ENCODE measurements at places on chromosomes 1 and 21. TPM values are rescaled to one million over a fixed set of nuclear protein-coding genes. Genes with fewer than 3 reads are reported as not detected.
A peak's percentile ranks its signal among the peaks of the same experiment; 100 is the strongest.

The DISP3 gene
- not detected for total RNA-seq

GRCh38 chr21:39118061-39118460 lies 65.2 kb downstream of the PSMG1 start:
- DNase-seq = no peak

The SYPL2 gene
- total RNA-seq = not detected

DNA sequence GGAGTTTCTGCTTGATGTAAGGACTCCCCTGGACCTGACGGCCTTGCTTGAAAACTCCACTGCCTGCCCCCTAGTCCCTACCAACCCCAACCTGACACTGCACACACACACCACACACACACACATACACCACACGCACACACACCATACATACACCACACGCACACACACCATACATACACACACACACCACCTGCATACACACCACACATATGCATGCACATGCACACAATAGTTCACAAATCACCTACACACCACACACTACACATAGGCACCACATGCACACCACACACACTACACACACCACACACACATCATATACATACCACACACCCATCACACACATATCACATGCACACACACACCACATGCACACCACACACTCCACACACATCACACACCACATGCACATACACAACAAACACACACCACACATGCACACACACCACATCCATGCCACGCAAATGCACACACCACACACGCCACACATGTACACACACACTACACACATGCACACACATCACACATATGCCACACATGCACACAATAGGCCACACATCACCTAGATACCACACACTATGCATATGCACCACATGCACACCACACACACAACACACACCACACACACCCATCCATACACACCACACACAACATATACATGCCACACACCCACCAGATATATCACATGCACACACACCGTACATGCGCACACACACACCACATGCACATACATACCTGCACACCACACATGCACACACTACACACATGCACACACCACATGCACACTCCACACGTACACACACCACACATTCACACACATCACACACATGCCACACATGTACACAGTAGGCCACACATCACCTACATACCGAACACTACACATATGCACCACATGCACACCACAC lies 3.7 kb downstream of the CASQ1 start:
- DNase-seq = no peak

DNA sequence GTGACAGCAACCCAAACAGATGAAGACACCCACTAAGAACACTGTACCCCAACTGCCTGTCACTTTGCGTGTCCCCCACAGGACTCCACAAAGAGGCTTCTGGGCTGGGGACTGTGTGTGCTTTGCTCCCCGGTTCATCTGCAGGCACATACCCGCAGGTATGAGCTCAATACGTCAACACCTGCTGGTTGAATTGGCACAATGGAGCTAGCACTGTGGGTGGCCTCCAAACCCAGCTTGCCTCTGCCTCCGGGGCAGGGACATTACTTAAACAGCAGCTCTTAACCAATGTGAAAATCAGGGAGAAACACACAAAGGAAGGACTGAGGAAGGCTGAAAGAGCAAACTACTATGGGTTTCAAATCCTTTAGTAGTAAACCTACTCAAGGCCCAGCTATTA lies 140.2 kb upstream of the TIAM1 start:
- DNase-seq = no peak

The IL12RB2 gene
- 1.0 TPM for total RNA-seq

GRCh38 chr21:17050156-17050555 lies 462.7 kb upstream of the CXADR start:
- no peak for DNase-seq

The TPTE gene
- total RNA-seq = not detected

The PPFIA4 gene
- total RNA-seq = 0.26 TPM

GRCh38 chr21:29104239-29104708 lies 26.2 kb upstream of the MAP3K7CL start:
- no peak for DNase-seq

GRCh38 chr1:84236256-84236655 lies 65.3 kb upstream of the SAMD13 start:
- DNase-seq = no peak

DNA sequence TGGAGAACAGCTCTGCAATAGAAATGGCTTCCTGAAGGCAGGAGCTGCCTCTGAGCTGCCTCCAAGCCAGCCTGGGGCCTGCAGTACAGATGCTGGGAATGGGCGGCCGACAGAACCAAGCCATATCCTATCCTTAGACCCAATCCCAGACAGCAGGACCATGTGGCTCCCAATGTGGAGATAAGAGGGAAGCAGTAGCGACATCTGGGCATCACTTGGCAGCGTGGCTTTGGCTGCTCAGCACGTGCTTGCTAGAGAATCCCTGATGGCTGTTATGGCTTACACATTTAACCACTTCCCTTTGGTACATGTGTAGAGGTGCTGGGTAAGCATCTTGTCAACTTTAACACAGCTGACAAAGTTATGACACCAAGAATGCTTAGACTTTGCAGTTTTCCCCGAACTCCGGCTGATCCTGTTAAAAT lies 87.7 kb downstream of the MAN1C1 start:
- no peak for DNase-seq

The XCL2 gene
- not detected for total RNA-seq

DNA sequence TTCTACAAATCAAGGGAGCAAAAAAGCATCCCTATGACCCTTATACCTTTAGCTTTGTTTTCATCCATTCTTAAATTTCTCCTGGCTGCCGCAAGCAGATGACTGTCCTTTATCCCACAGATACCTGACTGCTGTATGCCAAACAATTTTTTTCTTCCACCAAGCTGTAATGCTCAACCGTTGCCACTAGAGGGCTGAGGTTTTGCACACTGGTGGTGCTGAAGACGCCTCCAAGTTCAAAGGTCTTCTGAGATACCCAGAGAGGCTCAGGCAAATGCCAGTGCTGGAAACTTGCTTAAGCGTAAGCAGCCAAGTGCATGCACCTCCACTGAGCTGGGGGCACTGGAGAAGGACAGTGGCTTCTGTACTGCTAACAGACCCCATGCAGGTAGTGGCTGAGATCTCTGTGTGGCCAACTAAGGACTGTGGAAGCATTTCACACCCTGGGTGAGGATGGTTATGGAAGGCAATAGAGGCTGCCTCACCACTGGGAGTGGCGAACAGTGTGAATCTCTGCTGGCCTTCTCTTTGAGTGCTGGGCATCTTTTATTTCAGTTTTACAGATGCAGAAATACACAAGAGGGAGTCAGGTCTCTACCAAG lies 28.5 kb downstream of the CNIH3 start:
- DNase-seq = no peak

The GNAT2 gene
- not detected for total RNA-seq

The KRTAP11-1 gene
- 3.2 TPM for total RNA-seq

DNA sequence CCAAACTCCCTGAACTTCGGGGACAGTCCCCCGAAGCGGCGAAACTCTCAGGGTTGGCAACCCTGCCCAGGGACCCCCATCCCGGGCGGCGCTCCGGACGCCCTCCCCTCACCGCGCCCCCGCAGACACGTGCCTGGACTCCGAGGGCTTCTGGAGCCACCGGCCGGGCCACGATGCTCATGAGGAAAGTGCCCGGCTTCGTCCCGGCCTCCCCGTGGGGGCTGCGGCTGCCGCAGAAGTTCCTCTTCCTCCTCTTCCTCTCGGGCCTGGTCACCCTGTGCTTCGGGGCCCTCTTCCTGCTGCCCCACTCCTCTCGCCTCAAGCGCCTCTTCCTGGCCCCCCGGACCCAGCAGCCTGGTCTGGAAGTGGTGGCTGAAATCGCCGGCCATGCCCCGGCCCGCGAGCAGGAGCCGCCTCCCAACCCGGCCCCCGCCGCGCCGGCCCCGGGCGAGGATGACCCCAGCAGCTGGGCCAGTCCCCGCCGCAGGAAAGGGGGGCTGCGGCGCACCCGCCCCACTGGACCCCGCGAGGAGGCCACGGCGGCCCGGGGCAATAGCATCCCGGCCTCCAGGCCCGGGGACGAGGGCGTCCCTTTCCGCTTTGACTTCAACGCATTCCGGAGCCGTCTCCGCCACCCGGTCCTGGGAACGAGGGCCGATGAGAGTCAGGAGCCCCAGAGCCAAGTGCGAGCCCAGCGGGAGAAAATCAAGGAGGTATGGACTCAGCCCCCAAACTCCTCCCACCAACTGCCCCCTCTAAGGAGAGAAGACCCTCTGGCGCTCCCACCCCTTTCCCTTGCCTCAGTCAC lies 1.2 kb downstream of the MAN1C1 start:
- DNase-seq = no peak

DNA sequence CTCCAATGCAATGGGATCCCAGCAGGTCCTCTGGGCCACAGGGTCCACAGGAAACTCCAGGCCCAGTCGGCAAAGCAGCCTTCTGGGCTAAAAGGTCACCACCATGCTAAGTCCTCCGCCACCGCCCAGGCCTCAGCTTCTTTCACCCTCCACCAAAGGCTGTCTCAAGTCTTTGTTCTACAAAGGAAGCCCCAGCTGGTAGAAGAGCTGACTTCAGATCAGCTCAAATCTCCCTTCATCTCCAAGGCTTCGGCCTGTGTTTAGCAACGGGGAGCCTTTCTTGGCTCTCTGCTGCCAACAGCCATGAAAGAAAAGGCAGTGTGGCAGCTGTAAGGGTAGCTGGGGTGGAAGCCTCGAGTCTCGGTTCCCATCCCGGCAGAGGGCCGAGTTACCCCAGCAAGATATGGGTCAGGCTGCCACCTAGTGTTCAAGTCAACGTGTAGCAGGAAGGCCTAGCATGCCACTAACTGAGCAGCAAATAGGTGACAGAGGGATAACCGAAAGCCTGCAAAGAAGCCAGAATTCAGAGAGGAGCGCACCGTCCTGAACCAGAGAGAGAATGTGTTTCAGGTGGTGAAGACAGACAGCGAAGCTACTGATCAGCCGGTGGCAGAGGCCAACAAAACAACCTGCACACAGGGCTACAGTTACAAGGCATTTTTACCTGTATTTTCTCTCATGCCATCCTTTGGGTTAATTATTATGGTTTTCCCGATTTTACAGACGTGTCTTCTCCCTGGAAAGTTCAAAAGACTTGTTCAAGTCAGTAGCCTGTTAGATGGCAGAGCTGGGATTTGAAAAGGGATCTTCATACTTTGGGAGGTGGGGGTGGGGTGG lies 26.8 kb upstream of the CRNN start:
- no peak for DNase-seq

The ATP6V0B gene
- total RNA-seq = 171 TPM

DNA sequence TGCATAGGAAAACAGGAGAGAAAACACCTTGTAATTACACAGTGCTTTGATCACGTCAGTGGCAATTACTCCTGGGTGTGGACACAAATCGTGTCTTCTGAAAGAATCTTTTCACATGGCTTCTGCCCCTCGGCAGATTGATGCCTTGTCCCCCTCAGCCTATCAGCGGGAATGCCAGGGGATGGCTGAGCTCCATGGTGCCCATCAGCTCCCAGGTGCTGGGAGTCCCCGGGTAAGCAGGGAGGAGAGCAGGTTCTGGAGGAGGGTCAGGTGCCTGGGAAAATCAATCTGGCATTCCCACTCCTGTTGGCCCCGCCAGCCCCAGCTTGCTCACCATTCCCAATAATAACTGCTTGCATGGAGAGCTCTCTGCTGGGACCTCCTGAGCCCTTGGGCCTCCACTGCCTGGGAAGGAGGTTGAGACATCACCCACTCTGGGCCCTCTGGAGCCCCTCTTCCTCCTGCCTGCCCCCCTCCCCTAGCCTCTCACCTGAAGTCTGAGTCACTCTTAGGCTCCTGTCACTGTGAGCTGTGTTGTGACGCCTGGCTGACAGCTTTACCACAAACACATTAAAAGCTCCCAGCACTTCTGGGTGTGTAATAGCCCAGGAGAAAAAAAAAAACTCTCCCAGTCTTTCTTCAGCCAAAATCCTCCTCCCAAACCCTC lies 4.9 kb downstream of the CAMK2N1 start:
- no peak for DNase-seq

- DNase-seq = peak; percentile 53
Measured at GRCh38 chr1:54811739-54812655, 10.9 kb upstream of the TTC22 start.

The OVAAL gene
- total RNA-seq = not detected

DNA sequence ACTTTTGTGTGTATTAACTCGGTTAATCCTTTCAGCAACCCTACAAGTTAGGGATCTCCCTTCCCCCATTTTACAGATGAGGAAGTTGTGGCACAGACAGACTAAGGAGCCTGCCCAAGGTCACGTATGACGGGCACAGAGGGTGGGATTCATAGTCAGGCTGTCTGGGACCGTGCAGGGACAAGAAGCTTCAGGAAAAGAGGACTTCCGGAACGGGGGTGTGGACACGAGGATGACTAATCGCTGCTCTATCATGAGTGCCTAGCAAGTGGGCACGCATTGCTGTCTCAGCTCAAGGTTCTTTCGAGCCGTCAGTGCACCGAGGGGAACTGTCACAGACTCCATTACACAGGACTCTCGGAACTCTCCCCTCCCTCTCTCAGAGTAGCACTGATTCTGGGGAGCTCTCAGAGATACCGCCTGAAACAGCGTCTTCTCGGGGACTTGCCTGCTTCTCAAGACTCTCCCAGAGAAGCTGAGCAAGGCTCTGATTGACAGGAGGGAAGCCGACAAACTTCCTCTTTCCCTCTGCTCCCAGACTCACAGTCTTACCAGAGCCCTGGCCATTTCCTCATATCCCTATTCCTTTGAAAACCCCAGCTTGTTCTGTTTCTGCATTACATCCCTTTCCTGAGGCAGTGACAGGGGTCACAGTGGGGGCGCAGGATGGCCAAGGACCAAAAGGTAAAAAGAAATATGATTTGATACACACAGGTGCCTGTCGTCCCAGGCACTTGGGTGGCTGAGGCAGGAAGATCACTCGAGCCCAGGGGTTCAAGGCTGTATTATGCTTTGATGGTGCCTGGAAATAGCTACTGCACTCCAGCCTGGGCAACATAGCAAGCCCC lies 14.4 kb downstream of the FHAD1 start:
- peak; percentile 71 for DNase-seq

The SPATA17 gene
- 1.3 TPM for total RNA-seq

DNA sequence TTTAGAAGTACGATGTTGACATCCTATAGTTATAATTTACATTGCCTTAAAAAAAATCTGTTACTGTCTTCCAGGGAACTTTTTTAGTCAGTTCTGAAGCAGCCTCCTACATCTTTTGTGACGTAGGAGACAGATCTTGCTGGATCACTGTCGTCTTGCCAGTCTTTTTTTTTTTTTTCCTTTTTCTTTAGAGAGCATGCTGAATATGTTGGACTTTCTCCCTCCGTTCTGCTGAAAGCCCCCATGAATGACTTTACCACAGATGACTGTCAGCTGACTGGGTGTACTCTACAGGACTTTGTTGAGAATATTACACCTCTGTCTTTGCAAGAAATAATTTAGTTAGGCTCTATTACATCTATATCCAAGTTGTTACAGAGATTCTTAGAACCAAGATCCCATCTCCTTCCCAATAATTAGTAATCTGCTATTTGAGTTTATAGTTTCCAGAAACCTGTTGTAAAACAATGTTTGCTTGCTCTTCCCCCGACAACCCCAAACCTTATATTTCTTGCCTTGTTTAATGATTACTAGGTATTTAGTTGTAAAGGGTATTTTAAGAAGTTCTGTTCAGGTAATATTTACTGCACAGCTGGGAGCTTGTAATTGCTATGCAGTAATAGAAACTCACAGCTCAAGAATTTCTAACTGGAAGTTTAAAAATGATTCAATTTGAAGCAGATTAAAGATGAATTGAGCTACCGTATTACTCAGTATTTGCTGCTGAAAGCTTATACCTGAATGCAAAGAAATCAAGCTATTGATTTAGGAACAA lies 61.8 kb downstream of the RASAL2 start:
- DNase-seq = no peak

GRCh38 chr21:44354775-44355771 lies 1.7 kb downstream of the TRPM2 start:
- no peak for DNase-seq
